Renal cortical epithelial cell (primary cell): ENCODE measurements at places on chromosomes 6 and 20. TPM values are rescaled to one million over a fixed set of nuclear protein-coding genes. Genes with fewer than 3 reads are reported as not detected.

Gene RBM24
- 2.4 and 3.1 TPM in 2 replicates for total RNA-seq

Gene DACT2
- 0.17 and 0.89 TPM in 2 replicates for total RNA-seq

Gene PRND
- total RNA-seq = not detected in 2 replicates

Gene AVP
- not detected in 2 replicates for total RNA-seq

Gene TAGAP
- total RNA-seq = 0.05 and 0.35 TPM in 2 replicates

Gene C6orf141
- total RNA-seq = 2.4 and 4.7 TPM in 2 replicates

Gene RPS18
- total RNA-seq = 1,432 and 3,352 TPM in 2 replicates

Gene TMEM74B
- 0.17 and 0.45 TPM in 2 replicates for total RNA-seq

Gene C20orf144
- total RNA-seq = 0.35 TPM in 1 of 2 replicates, not detected in the other

Gene ECT2L
- total RNA-seq = 0.10 TPM in 1 of 2 replicates, not detected in the other

Gene ENPP5
- total RNA-seq = 9.3 and 11.1 TPM in 2 replicates

Gene IRF4
- total RNA-seq = not detected in 2 replicates

GRCh38 chr6:167306401-167306998 is 15.4 kb downstream of the UNC93A start:
- DNase-seq = no peak

DNA sequence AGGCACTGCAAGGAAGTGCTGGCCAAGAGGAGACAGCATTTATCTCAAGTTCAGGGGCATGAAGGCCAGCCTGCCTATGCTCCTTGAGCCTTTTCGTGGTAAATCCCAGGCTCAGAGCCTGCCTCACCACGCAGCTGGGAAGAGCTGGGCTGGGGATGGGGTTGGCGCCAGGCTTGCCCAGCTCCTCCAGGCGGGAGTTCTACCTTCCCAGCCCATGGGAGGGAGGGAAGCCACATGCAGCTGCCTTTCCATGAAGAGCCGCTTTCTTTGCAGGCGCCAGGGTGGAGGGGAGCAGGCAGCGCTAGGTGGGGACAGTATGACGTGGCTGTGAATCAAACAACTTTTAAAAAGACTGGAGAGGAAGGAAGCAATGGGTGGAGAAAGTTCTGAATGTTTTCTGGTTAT is 19.5 kb upstream of the SIRT5 start:
- DNase-seq = no peak

DNA sequence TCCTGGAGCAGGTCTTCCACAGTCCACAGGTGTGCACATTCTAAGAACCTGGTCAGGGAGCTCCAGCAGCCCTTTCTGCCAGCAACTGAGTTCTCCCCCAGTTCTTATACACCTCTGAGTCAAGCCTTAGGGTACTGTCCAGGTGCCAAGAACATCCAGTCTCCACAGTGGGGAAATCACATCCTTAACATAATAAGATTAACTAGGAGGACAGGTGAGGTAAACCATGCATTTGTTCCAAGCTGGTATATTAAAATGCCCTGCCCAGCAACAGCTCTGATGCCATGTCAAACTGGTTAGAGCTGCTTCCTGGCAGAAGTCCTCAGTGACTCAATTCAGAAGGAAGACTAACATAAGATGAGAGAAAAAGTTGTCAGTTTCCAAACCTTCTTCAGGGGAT is 303.9 kb upstream of the SGK1 start:
- peak; percentile 73 for DNase-seq

DNA sequence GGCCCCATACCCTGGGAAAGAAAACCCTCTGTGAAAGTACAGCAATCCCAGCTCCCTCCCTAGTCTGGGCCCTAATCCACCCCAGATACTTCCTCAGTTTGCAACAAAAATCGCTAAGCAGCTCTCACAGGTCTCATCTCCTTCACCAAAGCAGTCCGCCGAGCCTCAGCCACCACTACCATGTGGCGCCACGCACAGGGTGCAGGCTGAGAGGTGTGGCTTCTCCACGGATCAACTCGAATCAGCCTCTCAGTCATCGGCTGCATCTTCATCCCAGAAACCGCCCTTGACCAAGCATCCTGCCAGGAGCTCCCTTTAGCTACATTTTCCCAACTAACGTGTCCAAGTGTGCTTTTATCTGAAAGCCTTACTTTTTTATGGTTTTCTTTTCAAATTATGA is 50.7 kb downstream of the ANKRD60 start:
- DNase-seq = no peak

GRCh38 chr6:137001299-137001976 is 43.3 kb downstream of the IL20RA start:
- DNase-seq = peak; percentile 82

- DNase-seq = no peak
Measured at GRCh38 chr6:51565472-51565871, 521.9 kb downstream of the PKHD1 start.

DNA sequence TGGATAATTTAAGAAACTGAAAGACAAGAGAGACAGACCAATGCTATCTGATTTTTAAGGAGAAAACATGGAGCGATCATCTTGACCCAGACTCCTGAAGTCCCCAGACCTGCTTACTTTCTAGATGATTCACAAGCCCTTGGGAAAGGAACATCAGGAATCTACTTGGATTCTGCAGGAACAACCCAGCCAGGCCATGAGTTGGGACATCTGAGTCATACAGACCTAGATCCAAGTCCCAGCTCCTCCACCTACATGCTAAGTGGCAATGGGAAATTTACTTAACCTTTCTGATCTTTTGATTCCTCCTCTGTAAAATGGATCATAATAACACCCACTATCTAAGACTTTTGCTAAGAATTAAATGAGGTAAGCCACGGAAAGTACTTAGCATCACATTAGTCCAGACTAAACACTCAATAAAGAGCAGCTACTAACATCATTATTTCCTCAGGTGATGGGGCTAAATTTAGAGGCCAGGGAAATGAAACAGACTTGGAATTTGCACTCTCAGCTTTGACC is 61.0 kb upstream of the MAFB start:
- DNase-seq = no peak

- DNase-seq = no peak
Measured at GRCh38 chr20:911882-912600, 4.1 kb downstream of the ANGPT4 start.

DNA sequence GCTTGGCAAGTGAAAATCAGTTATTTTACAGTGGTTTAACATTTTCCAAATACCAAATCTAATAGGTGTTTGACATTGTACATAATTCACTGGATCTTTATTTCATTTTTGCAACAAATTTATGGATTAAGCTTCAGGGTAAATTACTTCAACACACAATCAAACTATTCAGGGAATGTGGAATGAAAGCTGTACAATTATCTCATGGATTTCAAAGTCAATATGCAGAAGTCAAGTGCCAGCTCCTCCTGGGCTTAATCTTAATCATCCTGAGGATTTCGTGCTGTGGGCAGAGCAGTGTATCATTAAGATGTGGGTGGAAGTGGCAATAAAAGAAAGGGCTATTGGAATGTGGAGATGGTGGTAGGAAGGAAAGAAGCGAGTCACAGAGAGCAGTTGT is 548.8 kb downstream of the COL12A1 start:
- no peak for DNase-seq

- DNase-seq = no peak
Measured at GRCh38 chr6:112283621-112284020, 29.3 kb upstream of the LAMA4 start.

DNA sequence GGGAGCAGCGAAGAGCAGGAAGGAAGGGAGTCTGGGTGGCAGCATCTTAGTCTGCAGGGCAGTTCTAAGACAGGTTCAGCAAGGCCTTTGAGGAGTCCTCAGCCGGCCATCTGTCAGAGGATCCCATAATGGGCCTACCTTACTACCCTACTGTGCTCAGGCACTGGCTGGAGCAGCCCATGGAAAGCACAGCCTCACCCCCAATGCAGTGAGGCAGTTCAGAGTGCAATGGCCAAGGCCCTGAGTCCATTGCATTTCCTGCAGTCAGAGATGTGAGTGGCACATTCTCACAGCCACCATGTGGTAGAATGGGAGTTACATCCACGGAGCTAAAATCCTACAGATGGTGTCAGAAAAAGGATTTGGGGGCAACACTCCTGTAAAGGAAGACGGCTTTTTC is 19.4 kb upstream of the OVOL2 start:
- DNase-seq = no peak

GRCh38 chr6:98215531-98215930 is 618.8 kb upstream of the POU3F2 start:
- no peak for DNase-seq

GRCh38 chr20:56299362-56299761 is 50.8 kb downstream of the MC3R start:
- DNase-seq = no peak

DNA sequence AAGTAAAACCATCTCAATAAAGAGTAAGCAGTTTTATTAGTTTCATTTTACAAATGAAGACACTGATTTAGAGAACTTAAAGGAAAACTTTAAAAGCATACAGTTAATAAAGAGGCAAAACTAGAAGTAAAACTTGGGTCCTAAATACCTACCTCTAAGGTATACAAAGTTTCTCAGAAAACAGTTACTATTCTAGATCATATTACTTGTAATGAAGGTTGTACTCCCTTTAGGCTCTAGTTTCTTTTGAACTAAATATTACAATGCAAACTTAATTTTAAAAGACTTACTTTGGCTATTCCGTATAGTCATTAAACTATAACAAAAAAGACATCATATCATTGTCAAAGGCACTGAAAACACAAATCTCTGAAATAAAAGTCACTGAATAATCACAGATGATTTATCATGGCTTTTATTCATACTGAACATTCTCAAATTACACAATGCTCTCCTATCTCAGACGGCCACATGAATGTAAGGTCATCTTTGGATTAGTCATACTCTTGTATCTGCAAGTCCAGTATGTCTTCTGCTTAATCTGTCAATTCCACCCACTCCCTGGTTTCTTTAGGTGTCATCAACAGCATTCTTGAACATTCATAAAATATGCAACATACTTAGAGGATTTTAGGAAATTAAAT is 361.6 kb upstream of the RUNX2 start:
- peak; percentile 84 for DNase-seq

- DNase-seq = peak; percentile 15
Measured at GRCh38 chr6:99661870-99662269, 55.2 kb downstream of the PRDM13 start.

- no peak for DNase-seq
Measured at GRCh38 chr6:130888246-130888645, 61.0 kb downstream of the SMLR1 start.

GRCh38 chr6:167703781-167704180 is 122.9 kb upstream of the AFDN start:
- DNase-seq = no peak

DNA sequence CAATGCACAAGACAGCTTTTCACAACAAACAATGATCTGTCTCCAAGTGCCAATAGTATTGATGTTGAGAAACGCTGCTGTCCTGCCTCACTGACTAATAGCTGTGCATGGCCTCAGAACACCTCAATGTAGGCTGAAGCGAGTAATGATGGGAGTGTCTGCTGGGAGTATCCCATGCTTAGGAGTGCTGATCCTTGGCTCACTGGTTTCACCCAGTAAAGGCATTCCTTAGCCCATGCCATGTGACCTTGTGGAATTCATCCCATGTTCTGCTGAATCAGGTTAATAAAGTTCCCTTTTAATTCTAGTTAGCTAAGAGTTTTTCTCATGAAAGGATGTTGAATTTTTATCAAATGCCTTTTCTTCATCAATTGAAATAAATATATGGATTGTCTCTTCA is 3.8 kb upstream of the WFDC12 start:
- peak; percentile 97 for DNase-seq
